Gastroesophageal sphincter (tissue), 4 donors: ENCODE measurements at places on chromosomes 5 and 9.

DNA sequence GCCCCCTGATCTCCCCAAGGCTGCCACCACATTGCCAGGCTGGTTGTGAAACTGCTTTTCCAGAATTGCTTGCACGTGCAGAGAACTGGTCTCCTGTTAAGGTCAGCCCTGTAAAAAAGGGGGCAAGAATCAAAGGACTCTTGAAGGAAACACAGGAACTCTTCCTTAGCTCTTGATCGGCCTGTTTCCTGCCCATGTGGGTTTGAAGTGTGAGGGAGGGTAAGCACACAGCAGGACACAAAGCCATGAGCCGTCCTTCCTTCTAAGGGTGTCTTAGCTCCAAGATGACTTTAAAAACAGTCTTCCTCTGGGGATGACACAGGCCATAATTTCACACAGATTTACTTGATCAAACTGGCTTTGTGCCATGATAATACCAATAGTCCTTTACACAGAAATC is 36.1 kb downstream of the TEK start:
- H3K27ac ChIP-seq: no peak overlapping the region
- no peaks in the 10 kb centered on the region for H3K36me3 ChIP-seq
- H3K4me1 ChIP-seq: peaks cover 7% of the 10 kb centered on the region
- ATAC-seq: no peak
- no peak overlapping the region for H3K4me3 ChIP-seq
- H3K27me3 ChIP-seq: no peaks in the 10 kb centered on the region

DNA sequence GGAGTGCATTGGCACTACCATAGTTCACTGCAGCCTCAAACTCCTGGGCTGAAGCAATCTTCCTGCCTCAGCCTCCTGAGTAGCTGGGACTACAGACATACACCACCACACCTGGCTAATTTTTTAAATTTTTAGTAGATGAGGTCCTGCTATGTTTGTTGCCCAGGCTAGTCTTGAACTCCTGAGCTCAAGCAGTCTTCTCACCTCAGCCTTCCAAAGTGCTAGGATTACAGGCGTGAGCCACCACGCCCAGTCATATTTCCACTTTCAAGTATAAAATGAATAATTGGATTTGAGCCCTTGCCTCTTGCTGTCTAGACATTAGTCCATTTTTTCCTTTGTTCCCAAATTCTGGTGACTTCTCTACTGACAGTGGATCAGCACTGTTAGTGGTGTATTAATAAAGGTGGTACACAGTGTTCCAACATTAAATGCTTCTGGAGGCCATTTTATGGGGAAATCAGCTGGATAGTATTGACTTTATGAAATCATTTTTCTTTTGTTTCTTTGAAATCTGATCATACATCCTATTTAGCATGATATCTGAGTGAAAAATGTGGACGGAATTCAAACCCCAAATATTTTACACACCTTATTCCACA is 15.9 kb downstream of the ATP6V0E1 start:
- H3K27ac ChIP-seq: no peak overlapping the region
- H3K4me1 ChIP-seq: peaks cover 4% of the 10 kb centered on the region
- H3K27me3 ChIP-seq: no peaks in the 10 kb centered on the region
- no peaks in the 10 kb centered on the region for H3K36me3 ChIP-seq
- H3K4me3 ChIP-seq: no peak overlapping the region

GRCh38 chr9:1053986-1054425 is 3.8 kb downstream of the DMRT2 start:
- H3K4me3 ChIP-seq: no peak overlapping the region
- no peaks in the 10 kb centered on the region for H3K36me3 ChIP-seq
- H3K27me3 ChIP-seq: peaks cover 100% of the 10 kb centered on the region
- H3K4me1 ChIP-seq: no peaks in the 10 kb centered on the region
- no peak overlapping the region for H3K27ac ChIP-seq
- no peak for ATAC-seq

DNA sequence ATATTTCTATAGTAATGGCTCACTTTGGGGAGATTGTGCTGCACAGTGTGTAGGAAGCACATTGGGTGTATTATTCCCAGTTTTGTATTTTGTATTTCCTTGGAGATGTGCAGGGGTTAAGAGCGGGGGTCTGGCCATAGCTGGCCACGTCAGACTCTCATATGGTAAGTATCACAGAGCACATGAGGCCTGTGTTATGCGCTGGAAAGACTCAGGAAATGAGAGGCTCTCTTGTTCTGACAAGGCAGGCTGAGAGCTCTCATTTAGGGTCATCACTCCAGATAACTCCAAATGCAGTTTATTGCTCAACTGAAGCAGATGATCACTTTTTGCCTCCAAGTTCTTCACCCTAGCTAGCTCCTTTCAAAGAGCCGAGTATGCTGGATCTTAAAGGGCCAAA is 205.7 kb downstream of the NTRK2 start:
- no peaks in the 10 kb centered on the region for H3K27me3 ChIP-seq
- H3K36me3 ChIP-seq: no peaks in the 10 kb centered on the region
- H3K27ac ChIP-seq: peak overlapping the region; percentile 19
- ATAC-seq: no peak
- H3K4me1 ChIP-seq: no peaks in the 10 kb centered on the region

- no peak for ATAC-seq
- H3K4me3 ChIP-seq: no peak overlapping the region
- no peaks in the 10 kb centered on the region for H3K27me3 ChIP-seq
- H3K4me1 ChIP-seq: peaks cover 8% of the 10 kb centered on the region
Measured at GRCh38 chr5:172448999-172449398, 5.3 kb downstream of the SH3PXD2B start.
